ENCODE measurements at places on chromosomes 6 and 20.

DNA sequence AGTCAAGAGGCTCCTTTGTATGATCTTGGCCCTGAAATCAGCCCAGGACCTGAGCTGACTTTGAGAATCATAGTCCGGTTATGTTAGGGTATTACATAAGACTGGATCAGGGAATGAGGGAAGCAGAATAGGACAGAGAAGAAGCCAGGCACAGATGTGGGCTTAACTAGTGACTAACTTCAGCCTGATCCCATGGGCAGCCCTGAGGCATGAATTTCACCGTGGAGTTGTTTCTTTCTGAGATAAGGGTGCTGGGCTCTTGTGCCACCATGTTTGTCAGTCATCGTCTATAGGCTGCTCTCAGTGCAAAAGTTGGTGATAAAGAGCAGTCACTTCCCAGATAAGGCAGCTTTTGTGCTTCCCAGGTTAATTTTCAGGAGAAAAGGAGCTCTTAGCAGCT, 544.7 kb upstream of the SPTLC3 start:
- no peak for DNase-seq

- DNase-seq = peak; percentile 92
These were observed 16.2 kb upstream of the BEND6 start for GRCh38 chr6:56938649-56939191.

GRCh38 chr6:15916581-15916980, 212.3 kb upstream of the MYLIP start:
- no peak for DNase-seq

DNA sequence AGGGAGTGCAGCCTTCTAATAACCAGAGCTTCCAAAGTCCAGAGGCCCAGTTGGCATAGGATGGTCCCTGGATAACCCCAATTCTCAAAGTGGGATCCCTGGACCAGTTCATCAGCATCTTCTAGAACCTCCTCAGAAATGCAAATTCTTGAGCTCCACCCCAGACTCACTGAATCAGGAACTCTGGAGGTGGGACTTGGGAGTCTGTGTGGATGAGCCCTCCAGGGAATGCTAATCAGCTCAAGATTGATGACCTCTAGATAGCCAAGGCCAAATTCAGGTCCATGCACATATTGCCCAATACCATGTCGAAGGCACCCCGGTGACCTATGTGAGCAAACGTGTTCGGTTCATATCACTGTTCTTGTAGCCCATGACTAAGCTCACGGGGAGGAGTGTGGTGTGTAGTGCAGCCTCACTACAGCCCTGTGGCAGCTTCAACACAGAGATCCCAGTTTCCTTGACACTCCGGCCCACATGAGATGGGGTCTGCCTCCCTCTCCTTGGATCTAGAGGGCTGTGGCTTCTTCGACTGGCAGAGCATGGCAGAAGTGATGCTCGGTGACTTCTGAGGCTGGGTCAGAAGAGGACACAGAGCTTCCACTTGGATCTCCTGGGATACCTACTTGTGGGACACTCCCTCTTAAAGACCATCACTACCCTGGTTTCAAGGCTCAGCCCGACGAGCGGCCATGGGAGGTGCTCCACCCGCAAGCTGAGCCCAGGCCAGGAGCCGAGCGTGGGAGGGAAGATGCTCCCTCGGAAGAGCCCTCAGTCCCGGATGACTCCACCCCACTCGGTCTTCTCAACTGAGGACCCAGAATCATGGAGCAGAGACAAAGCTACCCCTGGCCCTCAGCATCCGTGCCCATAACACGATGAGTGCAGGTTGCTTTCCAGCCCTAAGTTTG, 151.1 kb upstream of the CST7 start:
- no peak for DNase-seq

Measured in AG09319 (cell line).